Islet precursor cell (in vitro differentiated cells): ENCODE measurements at places on chromosomes 12 and 14.
A peak's percentile ranks its signal among the peaks of the same experiment; 100 is the strongest.

DNA sequence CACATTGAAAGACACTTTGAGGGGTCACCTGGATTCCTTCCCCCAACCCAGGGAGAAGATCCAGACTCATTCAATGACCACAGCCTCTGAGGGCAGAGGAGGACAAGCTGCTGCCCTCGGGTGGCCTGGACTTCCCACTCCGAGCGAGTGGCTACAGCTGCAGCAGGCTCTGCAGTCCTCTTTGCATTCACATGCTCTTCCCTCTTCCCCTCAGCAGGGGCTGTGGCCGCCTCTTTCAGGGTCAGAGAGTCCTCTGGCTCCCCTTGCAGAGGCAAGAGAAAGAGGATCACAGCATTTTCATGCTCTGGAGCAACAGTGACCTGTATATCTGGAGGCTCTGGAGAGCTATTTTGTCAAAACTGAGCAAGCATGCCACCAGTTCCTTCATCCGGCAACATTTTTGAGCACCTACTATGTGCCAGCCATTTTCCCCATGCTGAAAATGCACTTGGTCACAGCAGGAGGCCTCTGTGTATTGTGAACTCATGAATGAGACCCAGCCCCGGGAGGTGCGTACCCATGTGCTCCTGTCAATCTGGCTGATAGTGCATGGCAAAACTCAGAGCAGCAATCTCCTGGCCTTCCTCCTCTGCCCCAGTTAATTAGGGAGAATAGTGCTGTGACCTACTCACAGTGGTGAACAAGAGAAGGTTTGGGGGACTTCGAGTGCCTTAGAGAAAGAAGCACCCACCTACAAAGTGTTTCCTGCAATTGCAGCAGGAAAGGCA, 42.9 kb upstream of the KCNA5 start:
- DNase-seq, result no peak

GRCh38 chr12:132713123-132713522, 2.5 kb downstream of the PGAM5 start:
- DNase-seq, result peak; percentile 46

DNA sequence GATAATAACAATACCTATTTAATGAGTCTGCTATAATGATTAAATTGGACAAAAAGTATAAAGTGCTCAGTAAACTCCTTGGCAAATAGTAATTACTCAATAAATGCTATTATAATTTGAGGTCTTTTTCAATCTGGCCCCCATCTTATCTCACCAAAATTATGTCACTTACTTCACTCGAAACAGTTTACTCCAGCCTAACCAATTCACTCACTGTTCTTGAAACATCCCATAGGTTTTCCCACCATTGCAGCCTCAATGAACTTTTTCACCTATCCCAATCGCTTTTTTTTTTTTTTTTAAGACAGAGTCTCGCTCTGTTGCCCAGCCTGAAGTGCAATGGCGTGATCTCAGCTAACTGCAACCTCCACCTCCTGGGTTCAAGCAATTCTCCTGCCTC, 17.5 kb upstream of the PRKAG1 start:
- no peak for DNase-seq

DNA sequence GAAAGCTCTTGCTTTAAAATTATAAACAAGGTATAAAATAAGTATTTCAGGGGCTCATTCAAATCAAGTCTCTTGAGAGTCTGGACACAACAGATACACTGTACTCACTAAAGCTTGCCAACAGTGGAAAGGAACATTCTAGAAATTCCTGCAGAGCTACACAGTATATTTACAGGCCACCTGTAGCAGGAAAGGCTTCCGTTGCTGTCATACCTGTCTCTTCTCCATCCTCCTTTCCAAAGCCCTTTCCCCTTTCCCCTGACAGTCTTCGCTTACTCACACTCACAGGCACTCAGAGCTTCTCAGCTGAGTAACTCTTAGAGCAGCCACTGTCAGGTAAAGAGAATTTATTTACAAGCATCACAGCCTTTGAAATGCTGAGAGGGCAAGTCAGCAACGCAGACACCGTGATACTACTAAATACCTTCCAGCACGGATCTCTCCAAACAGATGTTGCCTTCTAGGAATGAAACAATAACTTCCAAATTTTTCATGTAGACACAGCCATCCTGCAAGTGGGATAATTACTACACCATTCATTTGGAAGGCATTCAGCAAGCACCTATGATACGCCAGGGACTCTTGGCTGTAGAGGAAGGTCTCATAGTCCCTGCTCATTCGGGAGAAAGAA, 167.9 kb downstream of the FOXN3 start:
- DNase-seq, result peak; percentile 95

DNA sequence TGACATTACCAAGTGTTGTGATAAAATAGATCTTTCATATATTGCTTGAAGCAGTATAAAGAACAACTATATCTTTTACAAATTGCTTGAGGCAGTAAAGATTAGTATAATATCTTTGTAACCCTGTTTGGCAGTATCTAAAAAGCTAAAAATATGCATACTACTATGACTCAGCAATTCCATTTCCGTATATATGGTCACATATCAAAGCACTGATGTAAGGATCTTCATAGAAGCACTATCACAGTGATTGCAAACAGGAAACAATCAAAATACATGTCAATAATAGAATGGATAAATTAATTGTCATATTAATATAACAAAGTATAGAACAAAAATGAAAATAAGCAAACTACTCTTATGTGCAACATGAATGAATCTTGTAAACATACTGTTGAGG, 158.4 kb upstream of the IGF1 start:
- DNase-seq, result no peak

DNA sequence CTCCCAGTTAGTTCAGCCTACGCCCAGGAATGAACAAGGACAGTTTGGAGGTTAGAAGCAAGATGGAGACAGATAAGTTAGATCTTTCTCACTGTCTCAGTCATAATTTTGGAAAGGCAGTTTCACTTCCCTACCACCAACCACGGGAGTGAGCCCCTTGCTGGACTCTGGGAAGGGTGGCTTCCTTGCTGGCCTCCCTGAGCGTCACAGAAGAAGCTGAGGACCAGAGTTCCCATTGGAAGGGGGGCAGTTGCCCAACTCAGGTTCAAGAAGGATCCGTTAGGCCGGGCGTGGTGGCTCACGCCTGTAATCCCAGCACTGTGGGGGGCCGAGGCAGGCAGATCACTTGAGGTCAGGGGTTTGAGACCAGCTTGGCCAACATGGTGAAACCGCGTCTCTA, 106.2 kb upstream of the MAX start:
- peak; percentile 41 for DNase-seq

DNA sequence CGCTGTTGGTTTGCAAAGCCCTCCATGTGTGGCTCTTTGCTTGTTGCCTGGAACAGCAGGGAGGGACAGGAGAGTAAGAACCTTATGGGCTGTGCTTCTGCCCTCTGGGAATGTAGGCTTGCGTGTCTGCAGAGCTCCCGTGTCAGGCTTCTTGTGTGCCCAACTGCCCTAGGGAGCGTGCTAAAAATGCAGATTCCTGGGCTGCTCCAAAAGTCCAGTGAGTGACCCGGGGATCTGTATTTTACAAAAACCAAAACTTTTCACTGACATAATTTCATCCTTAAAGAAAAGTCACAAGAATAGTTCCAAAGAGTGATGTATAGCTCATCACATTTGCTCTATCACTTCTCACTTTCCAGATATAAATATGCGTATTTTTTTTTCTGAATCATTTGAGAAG, 34.8 kb upstream of the CCDC63 start:
- DNase-seq, result no peak

GRCh38 chr12:45040977-45041376, 9.9 kb downstream of the DBX2 start:
- DNase-seq, result no peak

DNA sequence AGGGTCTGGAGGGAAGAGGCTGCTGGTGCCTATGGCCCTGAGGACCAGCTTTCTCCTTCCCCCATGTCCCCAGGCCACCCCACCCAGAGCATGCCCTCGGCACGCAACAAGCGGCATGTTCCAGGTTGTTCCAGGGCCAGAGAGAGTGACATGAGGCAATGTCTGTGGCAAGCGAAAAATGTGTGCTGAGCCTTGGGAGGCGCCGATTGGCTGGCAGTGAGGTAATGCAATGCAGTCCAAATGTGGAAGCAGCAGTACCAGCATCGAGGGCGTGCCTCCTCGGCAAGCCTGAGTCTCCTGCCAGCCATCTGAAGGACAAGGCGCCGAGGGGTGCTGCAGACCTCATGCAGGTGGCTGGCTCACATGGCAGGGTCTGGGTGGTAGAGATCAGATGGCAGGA, 423.8 kb downstream of the NRXN3 start:
- no peak for DNase-seq

DNA sequence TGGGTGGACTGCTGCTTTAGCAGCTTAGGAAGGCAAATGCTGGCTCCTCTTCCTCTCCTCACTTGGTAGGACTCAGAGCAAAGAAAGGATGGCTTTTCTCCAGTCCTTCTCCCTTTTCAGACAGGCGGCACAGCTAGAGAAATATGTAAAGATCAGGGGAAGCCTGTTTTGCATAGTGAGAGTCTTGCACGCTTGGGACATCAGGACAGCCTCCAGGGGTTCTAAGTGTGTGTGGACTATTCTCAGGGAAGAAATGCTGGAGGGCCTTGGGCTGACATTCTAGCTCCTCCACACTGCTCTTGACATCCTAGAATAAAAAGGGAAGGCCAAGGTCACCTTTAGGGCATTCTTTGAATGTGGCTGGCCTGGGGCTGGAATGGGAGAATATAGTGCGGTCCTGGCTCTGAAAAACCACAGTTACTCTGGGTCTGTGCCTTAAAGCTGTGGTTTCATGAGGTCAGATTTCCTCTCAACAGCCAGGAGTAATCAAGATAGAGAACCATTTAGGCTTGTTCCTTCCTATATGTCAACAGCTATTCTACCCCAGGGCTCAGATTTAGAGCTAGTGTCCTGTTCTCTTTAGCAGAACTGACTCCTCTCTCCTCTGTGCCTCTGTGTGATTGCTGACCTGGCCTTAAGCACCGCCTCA, 24.3 kb downstream of the CMA1 start:
- DNase-seq, result peak; percentile 79

GRCh38 chr12:49293056-49293956, 1.6 kb upstream of the PRPH start:
- DNase-seq, result peak; percentile 79

DNA sequence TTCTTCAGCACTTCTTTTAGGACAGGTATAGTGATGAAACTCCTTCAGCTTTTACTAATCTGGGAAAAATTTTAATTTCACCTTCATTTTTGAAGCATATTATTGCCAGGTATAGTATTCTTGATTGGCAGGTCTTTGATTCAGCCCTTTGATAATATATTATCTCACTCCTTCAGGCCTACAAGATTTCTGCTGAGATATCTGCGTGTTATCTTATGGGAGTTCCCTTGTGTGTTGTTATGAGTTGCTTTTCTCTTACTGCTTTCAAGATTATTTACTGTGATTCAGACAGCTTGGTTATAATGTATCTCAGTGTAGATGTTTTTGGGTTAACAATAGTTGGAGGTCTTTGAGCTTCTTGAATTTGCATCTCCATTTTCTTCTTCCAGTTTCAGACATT, 87.4 kb downstream of the ATF7IP start:
- no peak for DNase-seq

- DNase-seq, result no peak
These were observed 36.3 kb upstream of the NTF3 start for GRCh38 chr12:5395443-5396271.

DNA sequence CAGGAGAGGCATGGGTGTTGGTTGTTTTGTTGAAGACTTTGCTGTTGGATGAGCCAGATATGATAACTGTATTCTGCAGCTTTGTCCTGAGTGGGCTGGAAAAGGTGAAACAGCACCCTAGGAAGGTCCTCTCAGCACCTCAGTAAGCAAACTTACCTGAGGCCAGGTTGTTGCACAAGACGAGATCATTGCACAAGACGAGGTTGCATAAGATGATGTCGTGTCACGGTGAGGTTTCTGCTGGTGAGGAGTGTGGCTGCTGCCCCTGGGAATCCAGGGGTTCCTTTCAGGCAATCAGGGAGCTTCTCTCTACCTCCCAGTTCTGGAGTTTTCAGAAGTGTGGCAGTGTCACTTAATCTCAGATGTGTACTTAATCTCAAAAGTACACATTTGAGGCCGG, 85.6 kb downstream of the GLT1D1 start:
- no peak for DNase-seq

DNA sequence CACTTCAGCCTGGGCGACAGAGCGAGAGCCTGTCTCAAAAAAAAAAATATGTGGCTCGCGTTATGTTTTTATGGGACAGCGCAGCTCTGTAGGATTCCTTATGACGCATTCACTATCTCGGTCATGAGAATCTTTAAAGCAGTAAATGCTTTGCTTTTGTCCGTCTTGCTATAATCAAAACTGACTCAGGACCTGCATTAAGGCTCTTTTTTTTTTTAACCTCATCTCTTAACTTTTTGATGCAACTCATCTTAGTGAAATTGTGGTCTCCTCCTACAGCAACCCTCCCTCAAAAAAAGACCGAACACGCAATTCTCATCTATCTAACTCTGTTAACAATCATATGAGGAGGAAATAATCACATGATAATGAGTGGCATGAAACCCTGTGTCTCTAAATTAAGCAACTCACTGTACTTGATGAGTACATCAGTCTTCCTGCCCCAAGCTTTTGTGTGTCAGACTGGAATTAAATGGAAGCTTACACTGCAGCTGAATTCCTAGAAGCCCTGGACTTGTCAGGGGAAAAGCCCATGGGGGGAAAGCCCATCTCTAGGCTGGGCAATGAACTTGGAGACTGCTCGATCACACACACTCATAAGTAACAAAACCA, 4.3 kb downstream of the P2RX4 start:
- no peak for DNase-seq

GRCh38 chr14:101220921-101221510, 317.5 kb upstream of the RTL1 start:
- DNase-seq, result peak; percentile 30

- peak; percentile 62 for DNase-seq
These were observed 273.8 kb upstream of the SFSWAP start for GRCh38 chr12:131436922-131437705.

DNA sequence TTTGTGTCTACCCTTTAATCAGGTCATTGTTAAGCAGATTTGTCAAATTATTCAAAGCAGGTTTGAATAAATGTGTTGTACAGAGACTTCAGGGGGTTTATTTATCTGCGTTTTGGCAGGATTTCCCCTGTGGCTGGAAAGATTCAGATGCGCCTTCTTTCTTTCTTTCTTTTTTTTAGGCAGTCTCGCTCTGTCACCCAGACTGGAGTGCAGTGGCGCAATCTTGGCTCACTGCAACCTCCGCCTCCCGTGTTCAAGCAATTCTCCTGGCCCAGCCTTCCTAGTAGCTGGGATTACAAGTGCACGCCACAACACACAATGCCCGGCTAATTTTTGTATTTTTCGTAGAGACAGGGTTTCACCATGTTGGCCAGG, 6.3 kb upstream of the NANOGNB start:
- DNase-seq, result no peak

- no peak for DNase-seq
These were observed 996 bp downstream of the SLC2A3 start for GRCh38 chr12:7934889-7935492.

GRCh38 chr12:132888852-132889251, 1.4 kb upstream of the CHFR start:
- DNase-seq, result no peak

DNA sequence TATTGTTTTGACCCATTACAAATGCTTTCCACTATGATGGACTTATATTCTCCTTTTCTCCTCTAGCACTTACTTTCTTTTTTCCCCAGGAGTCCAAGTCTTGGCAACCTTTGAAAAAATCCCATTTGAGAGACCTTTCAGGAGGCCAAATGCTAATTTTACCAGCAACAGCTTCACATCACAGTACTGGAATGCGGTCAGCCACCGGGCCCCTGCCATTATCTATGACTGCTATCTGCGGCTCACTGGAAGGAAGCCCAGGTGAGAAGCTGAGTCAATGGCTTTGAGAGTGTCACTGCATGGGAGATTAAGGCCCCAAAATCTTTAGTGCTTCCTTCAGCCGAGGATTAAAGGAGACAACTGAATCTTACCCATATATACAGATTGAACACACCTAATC, 64.2 kb downstream of the ERGIC2 start:
- DNase-seq, result peak; percentile 95
